ENCODE measurements at places on chromosomes 4 and X.

DNA sequence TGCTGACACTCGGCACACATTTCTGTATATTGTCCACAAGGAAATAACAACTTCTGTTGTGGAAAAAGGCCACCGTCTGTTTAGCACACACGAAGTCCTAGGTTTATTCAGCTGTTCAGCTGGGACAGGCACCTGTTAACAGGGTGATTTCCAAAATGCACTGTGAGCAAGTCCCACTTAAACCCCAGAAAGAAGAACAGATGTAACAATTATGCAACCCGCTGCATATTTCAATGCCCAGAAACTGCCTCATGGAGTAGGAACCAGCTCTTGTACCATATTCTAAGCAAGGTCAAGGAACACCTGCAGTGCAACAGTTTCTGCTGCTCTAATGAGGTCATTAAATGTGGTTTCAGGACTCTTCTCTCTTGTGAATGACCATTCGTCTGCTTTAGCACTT, 77.1 kb downstream of the GEMIN8 start:
- no peak for DNase-seq

DNA sequence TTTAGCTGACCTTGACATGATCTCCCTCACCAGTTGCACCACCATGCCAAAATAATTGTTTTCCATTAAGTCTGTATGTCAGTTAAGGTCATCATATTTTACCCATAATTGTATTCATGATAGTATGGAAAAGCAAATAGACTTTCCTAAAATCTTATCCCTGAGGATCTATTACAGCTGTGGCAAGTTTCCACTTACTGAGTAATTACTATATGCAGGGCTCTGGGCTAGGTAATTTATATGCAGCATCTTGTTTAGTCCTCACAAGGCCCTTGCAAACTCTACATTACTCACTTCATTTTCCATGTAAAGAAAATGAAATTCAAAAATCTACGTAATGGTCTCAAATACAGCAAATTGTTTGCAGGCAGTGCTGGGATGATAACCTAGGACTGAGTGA, 34.8 kb downstream of the YIPF7 start:
- DNase-seq, result no peak

GRCh38 chrX:137568741-137569469, 3.0 kb downstream of the ZIC3 start:
- DNase-seq, result no peak

GRCh38 chr4:37008199-37008598, 236.3 kb upstream of the NWD2 start:
- DNase-seq, result no peak

- no peak for DNase-seq
Measured at GRCh38 chr4:15653864-15654592, 1.1 kb downstream of the FBXL5 start.

- peak; percentile 17 for DNase-seq
Measured at GRCh38 chr4:98828801-98829200, 100.1 kb downstream of the EIF4E start.

GRCh38 chrX:101411984-101412383, 4.0 kb downstream of the HNRNPH2 start:
- DNase-seq, result no peak

GRCh38 chrX:96846841-96847240, 36.9 kb upstream of the RPA4 start:
- DNase-seq, result no peak

DNA sequence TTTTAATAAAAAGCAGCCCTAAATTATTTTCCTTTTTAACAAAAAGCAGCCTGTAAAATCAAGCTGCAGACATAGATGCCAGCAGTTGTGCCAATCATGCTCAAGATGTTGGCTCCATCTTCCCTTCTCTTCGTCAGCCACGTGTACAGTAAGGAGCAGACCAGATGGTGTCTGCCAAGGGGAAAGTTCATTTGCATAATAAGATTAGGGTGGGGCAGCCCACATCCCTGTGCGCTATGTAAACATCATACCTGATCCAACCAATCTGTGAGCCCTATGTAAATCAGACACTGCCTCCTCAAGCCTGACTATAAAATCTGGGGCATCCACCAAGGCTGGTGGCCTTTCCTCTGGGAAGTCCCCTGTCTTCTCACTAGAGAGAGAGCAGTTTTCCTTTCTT, 23.1 kb upstream of the C1GALT1C1 start:
- DNase-seq, result no peak

- no peak for DNase-seq
Measured at GRCh38 chr4:74823194-74823593, 28.9 kb upstream of the BTC start.

- no peak for DNase-seq
Measured at GRCh38 chr4:55784747-55785146, 34.8 kb upstream of the EXOC1L start.

- no peak for DNase-seq
Measured at GRCh38 chr4:6071959-6072720, 53.9 kb upstream of the C4orf50 start.

GRCh38 chr4:15413623-15414019, 14.2 kb upstream of the C1QTNF7 start:
- DNase-seq, result no peak

GRCh38 chr4:153471698-153472093, 5.5 kb downstream of the TMEM131L start:
- DNase-seq, result no peak

DNA sequence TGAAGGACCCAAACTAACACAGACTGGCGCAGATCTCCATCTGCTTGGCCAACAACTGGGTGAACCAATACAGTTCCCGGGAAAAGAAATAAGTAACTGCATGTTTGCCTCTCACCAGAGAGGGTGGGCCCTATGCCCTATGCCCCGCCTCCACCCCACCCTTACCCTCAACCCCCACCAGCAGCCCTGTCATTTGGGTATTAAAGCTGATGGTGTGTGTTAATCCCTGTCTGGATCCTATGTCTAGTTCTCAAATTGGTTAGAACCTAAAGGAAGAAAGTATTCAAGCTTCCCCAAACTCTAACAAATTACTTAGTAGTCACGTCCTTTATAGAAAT, 19.0 kb downstream of the SMPX start:
- DNase-seq, result no peak

DNA sequence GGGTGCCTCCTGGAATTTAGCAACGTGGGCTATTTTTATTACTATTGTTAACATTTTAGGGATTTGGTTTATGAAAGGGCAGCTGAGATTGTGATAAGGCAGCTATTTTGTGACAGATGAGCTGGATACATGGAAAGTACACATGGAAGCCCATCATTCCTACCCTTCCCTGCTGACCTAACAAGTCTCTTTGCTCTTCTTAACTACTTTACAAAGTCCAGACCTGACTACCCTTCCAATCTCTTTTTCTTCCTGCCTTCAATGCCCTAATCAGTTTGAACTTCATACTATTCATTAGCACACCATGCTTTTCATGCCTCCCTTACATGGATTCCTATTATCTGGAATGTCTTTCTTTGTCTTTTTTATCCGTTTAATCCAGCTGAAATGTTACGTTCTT, 9.4 kb upstream of the AFP start:
- DNase-seq, result no peak

DNA sequence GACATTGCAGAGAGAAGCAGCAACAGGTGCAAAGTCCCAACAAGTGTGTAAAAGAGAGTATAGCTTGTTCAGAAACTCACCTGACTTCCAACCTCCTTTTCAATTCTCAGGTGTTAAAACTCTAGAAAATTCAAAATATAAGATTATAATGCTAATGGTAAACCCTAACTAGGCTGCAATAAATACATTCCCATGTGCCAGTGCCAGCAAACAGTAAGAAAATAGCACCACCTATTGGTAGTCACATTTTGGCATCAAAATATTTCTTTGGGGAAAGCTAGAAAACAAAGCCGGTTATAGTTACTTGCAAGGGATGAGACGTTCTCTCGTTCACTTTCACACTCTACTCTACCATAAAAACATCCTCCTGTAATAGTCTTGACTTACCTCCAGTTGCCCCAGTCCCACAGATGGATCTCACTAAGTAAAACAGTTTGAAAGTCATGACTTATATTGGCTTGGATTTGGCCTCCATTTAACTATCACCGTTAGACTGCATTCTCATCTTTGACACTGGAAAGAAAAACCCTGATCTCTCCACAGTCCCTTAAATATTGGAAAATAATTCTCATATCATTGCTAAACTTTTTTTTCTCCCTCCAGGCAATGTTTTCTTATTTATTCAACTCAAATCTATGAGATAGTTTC, 9.6 kb downstream of the BMP3 start:
- DNase-seq, result no peak

DNA sequence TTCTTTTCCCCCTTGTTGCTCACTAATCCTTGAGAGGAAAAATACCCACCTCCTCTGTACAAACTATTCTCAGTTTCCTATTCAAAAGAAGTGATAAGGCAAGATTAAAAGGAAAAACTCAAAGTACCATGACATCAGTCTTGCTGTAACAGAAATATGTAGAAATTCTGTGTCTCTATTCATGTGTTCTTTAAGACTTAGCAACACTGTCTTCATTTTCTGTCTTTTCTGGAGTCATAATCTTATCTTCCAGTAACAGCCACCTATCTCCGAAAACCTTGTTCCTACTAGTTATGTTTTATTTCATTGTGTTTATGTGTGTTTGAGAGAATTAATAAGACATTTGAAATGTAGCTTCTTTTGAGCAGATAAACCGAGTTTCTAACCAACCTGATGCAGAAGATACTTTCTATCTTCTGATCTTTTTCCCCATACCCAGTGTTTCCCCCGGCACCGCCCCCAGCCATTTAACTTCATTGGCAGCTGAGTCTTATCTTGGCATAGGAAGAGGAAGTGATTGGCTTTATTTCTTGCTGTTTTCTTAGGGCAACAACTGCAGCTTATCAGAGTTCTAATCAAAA, 8.0 kb downstream of the FAM241A start:
- DNase-seq, result no peak

DNA sequence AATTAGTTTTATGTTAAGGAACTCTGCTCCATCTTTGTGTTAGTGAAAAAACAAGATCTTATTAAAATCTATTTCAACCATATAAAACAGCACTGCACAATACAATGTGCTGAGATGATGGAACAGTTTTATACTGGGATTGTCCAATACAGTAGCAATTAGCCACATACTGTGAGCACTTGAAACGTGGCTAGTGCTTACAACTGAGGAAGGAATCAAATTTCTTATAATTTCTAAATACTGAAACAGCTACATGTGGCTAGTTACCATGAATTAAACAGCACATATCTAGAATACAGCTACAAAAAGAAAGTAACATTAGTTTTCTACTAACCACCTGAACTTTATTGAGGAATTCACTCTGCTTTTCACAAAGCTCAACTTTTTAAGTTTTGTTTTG, 14.7 kb downstream of the NFXL1 start:
- no peak for DNase-seq

DNA sequence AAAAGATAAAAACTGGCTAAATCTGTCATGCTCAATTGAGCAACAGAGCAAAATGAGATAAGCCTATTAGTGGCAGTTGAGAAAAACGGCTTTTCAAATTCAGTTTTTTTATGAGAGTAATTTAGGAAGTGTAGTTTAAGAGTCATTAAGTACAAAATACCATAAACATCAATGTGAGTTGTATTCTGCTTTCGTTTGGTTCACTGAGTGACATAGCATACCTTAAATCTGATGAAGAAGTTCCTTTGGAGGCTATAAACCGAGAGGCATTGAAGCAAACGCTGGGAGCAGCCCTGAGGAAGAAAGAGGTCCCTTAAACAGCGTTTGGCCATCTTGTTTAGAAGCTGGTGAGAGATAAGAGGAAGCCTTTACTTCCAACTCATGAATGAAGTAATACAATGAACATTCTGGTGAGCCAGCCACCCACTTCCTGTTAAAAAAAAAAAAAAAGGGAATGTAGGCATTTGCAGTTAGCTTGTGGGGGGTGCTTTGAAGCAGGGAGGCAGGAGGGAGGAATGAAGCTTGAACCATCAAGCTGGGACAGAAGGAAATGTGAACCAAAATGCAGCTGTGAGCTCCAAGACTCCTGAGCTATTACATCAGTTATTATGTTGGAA, 132.3 kb downstream of the ZNF330 start:
- no peak for DNase-seq

DNA sequence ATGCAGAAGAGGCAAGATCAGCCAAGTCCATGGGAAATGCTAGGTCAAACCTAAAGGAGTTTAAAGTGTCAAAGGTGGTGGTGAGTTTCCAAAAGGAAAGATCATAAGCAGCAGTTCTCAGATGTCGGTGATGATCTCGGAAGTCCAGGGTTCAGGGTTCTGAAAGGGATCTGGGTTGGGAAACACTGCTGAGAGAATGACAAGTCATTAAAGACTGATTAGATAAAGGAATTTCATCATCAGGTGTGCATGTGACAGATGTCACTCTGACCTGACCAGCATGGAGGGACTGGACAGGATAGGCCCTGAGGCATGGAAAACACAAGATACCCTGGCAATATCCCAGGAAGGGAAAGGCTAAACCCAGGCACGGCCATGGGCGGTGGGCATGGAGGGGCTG, 195.7 kb upstream of the TBL1X start:
- DNase-seq, result no peak

- DNase-seq, result no peak
Measured at GRCh38 chr4:186790630-186791029, 67.0 kb upstream of the FAT1 start.

DNA sequence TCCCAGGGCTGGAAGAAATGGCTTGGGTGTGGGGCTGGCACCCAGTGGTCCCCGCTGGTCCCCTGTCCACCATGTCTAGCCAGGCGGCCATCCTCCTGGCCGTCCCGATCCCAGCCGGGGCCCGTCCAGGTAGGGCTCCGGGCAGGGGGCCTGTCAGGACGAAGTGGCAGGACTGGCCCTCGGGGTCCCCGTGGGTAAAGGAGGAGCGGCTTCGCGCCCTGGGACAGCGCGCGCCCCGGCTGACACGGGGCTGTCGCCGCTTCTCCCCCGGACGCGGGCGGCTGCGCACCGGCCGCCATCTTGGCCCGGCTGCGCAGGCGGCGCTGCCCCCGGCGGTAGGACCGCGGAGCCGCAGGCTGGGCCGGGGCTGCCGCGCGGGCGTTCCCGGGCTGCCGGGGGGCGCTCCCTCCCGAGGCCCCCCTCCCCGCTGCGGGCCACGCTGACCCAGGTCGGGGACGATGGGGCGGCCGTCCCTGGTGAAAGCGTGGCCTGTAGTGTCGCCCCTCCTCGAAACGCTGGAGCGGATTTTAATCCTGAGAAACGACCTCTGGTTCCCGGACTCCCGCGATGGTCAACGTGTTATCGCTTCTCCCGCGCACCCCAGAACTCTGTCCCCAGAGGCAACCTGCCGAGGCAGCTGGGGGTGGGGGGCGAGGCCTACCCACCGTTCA, 60.4 kb upstream of the BCOR start:
- DNase-seq, result no peak

GRCh38 chrX:482192-482701, 95.5 kb upstream of the PPP2R3B start:
- DNase-seq, result no peak
